B cell (primary cell): ENCODE measurements at places on chromosomes 5 and 9. TPM values are rescaled to one million over a fixed set of nuclear protein-coding genes. Genes with fewer than 3 reads are reported as not detected.

- no peak for DNase-seq
- peaks cover 44% of the 10 kb centered on the region for H3K4me1 ChIP-seq
- peak overlapping the region; percentile 3 for H3K27ac ChIP-seq
- H3K36me3 ChIP-seq = peaks cover 25% of the 10 kb centered on the region
- H3K27me3 ChIP-seq = no peaks in the 10 kb centered on the region
- no peak overlapping the region for H3K4me3 ChIP-seq
Observed at GRCh38 chr9:133113163-133113948, 7.7 kb downstream of the RALGDS start.

- H3K27ac ChIP-seq = no peak overlapping the region
- no peak for DNase-seq
- H3K4me3 ChIP-seq = no peak overlapping the region
Observed at GRCh38 chr9:106503759-106504158, 359.2 kb upstream of the ZNF462 start.

DNA sequence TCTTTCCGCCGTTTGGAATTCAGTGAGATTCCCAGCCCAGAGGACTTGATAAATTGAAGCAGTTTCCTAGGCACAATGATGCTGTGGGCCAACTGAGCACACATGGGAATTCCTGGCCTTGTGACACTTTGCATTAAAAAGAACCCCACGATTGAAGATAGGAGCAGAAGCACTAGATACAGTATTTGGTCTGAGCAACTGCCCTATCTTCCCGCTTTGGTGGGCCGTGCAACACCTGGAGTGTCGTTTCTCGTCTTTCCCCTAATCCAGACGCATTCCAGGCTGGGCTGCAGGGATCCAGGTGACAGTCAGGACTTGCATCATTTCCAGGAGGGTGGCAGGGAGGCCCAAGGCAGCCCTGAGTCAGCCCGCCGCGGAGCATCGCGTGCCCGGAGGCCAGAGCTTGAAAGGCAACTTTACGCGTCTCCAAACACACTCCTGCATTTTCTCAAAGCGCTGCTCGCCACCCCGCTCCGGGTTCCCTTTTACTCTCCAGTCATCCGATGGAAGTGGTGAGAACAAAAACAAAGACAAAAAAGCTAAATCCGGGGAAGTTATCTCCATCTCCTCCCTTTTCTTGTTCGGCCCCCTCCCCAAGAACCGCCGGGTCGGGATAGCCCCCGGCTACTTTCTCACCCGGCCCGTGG is 753 bp upstream of the STC2 start:
- no peak for DNase-seq
- H3K36me3 ChIP-seq = no peaks in the 10 kb centered on the region
- H3K4me3 ChIP-seq = no peak overlapping the region
- no peak overlapping the region for H3K27ac ChIP-seq
- peaks cover 16% of the 10 kb centered on the region for H3K4me1 ChIP-seq

DNA sequence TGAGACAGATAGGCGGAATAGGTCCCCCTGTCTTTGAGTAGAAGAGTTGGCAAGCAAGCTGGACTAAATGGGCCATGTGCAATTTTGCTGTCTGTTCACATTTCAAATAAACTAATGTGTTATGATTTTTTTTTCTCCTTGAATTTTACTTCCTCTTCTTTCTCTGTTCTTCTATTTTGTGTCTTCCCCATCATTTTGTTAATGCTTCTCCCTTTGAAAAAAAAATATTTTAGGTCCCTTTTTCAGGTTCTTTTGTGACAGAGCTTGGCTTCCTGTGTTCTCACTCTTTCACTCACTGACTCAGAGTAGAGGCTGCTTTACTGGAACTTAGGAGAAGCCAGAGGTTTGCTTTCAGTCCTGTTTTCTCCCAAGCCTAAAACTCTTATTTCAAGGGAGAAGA is 48.1 kb downstream of the PTCD2 start:
- no peaks in the 10 kb centered on the region for H3K36me3 ChIP-seq
- H3K4me3 ChIP-seq = no peak overlapping the region
- no peak for DNase-seq
- H3K4me1 ChIP-seq = no peaks in the 10 kb centered on the region

GRCh38 chr9:21696411-21696871 is 106.0 kb upstream of the MTAP start:
- H3K27me3 ChIP-seq = no peaks in the 10 kb centered on the region
- no peak overlapping the region for H3K27ac ChIP-seq
- no peak for DNase-seq
- no peaks in the 10 kb centered on the region for H3K4me1 ChIP-seq

- no peaks in the 10 kb centered on the region for H3K36me3 ChIP-seq
- no peak overlapping the region for H3K4me3 ChIP-seq
- H3K4me1 ChIP-seq = peaks cover 10% of the 10 kb centered on the region
- no peak overlapping the region for H3K27ac ChIP-seq
- no peaks in the 10 kb centered on the region for H3K27me3 ChIP-seq
- peak; percentile 62 for DNase-seq
Observed at GRCh38 chr9:133238851-133239532, 29.9 kb upstream of the OBP2B start.

DNA sequence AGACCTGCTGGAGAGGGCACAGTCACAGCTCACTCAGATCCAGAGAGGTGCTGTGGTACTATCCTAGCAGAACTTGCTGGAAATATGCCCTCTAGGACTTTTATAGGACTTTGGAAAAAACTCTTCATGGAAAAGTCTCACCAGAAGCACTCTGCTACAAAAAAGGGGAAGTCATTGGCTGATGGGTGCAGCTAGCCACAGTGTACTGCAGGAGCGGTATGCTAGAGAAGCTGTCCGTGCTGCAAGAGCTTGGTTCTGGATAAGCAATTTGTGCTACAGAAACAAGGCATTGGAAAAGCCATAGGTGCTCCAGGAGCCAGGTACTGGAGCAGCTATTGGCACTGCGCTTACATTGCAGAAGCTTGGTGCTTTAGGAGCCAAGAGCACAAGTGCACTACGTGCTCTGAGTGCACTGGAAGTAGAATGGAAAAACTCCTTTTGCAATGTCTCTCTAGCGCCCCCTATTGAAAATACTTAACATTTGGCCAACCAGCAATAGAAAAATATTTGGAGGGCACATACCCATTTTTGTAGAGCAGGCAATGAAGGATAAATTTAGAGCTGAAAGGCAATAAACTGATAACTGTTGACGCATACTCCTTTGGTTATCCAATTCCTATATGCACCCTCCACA is 83.4 kb downstream of the MEGF10 start:
- no peak overlapping the region for H3K4me3 ChIP-seq
- DNase-seq = no peak
- H3K27me3 ChIP-seq = no peaks in the 10 kb centered on the region
- H3K27ac ChIP-seq = no peak overlapping the region

DNA sequence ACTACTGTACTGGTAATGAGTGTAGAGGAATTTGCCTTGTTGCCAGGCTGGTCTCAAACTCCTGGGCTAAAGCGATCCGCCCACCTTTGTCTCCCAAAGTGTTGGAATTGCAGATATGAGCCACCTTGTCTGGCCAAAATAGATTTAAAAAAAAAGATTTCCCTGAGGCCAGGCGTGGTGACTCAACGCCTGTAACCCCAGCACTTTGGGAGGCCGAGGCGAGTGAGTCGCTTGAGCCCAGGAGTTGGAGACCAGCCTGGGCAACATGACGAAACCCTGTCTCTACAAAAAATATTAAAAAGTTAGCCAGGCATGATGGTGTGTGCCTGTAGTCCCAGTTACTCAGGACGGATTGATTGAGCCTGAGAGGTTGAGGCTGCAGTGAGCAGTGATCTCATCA is 62.5 kb downstream of the IPO11 start:
- DNase-seq = no peak
- H3K4me3 ChIP-seq = no peak overlapping the region
- no peaks in the 10 kb centered on the region for H3K27me3 ChIP-seq
- no peak overlapping the region for H3K27ac ChIP-seq

- H3K27me3 ChIP-seq = no peaks in the 10 kb centered on the region
- peaks cover 9% of the 10 kb centered on the region for H3K4me1 ChIP-seq
- H3K27ac ChIP-seq = no peak overlapping the region
- H3K4me3 ChIP-seq = no peak overlapping the region
- DNase-seq = no peak
- H3K36me3 ChIP-seq = peaks cover 4% of the 10 kb centered on the region
Observed at GRCh38 chr9:27538647-27539046, 9.0 kb upstream of the MOB3B start.

- no peaks in the 10 kb centered on the region for H3K4me1 ChIP-seq
- no peak overlapping the region for H3K27ac ChIP-seq
- H3K36me3 ChIP-seq = no peaks in the 10 kb centered on the region
- H3K27me3 ChIP-seq = no peaks in the 10 kb centered on the region
Observed at GRCh38 chr9:88753691-88754367, 218.9 kb downstream of the NXNL2 start.

DNA sequence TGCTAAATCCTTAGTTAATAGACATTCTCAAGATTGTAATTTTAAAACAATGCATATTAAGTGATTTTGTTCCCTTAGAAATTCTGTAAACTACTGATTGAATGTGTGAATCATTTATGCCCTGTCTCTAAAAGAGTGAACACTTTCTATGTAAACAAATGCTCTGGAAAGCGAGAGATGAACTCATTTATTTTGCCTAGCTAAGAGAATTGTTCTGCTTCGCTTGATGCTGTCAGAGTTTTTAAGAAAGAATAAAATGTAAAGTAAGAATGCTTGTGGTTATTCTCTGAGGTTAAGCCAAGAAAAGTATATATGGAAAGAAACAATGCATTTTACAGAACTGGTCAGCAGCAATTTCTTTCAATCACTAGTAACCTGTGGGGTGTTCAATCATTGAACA is 347.4 kb upstream of the NUDT12 start:
- DNase-seq = no peak
- no peaks in the 10 kb centered on the region for H3K4me1 ChIP-seq
- H3K36me3 ChIP-seq = no peaks in the 10 kb centered on the region
- H3K27me3 ChIP-seq = no peaks in the 10 kb centered on the region

- H3K27ac ChIP-seq = no peak overlapping the region
- H3K36me3 ChIP-seq = no peaks in the 10 kb centered on the region
- H3K27me3 ChIP-seq = no peaks in the 10 kb centered on the region
Observed at GRCh38 chr5:8329773-8330172, 460.8 kb downstream of the MTRR start.

DNA sequence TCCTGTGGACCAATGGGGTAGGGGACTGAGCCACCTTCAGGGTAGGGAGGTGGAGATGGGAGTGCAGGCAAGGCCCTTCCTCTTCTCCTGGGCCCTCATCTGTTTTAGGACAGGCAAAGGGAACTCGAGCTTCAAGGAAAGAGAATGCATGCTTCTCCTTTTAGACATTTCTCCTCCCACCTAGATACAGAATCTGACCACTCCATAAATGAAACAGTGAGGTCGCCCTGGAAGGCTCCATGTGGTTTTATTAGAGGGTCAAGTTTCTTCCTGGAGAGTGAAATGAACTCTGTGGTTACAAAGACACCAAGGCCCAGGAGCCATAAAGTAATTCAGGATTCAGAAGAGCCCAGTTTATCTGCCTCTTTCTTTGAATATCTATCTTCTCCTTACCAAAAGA is 14.9 kb downstream of the LHFPL2 start:
- no peak overlapping the region for H3K4me3 ChIP-seq
- no peaks in the 10 kb centered on the region for H3K27me3 ChIP-seq
- no peak overlapping the region for H3K27ac ChIP-seq
- H3K4me1 ChIP-seq = peaks cover 23% of the 10 kb centered on the region
- H3K36me3 ChIP-seq = peaks cover 10% of the 10 kb centered on the region

DNA sequence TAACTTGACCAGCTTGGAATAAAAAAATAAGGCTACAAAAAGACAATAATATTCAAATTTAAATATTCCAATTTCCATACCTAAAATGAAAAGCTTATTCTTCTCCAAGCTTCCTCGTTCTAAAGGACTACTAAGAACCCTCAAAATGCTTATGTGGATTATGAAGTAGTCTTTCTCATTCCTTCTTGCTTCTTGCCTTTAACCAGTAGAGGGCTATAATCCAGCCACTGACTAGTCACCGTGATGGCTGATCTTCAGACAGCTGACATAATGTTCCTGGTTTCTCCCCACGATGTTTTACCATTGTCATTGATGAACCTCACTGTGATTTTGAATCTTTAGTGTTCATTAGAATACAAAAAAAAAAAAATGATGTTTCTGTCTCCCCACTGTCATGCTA is 515.3 kb downstream of the TLE1 start:
- H3K27me3 ChIP-seq = no peaks in the 10 kb centered on the region
- H3K27ac ChIP-seq = no peak overlapping the region
- H3K36me3 ChIP-seq = no peaks in the 10 kb centered on the region
- no peaks in the 10 kb centered on the region for H3K4me1 ChIP-seq
- no peak for DNase-seq
- H3K4me3 ChIP-seq = no peak overlapping the region

- DNase-seq = peak; percentile 24
- peaks cover 53% of the 10 kb centered on the region for H3K4me1 ChIP-seq
- H3K4me3 ChIP-seq = no peak overlapping the region
- no peaks in the 10 kb centered on the region for H3K36me3 ChIP-seq
- H3K27ac ChIP-seq = no peak overlapping the region
Observed at GRCh38 chr5:88663793-88664216, 219.2 kb downstream of the MEF2C start.

- no peak for DNase-seq
- H3K36me3 ChIP-seq = no peaks in the 10 kb centered on the region
- H3K4me3 ChIP-seq = no peak overlapping the region
- H3K27ac ChIP-seq = no peak overlapping the region
- no peaks in the 10 kb centered on the region for H3K27me3 ChIP-seq
- H3K4me1 ChIP-seq = no peaks in the 10 kb centered on the region
Observed at GRCh38 chr9:18357321-18357720, 116.6 kb upstream of the ADAMTSL1 start.

DNA sequence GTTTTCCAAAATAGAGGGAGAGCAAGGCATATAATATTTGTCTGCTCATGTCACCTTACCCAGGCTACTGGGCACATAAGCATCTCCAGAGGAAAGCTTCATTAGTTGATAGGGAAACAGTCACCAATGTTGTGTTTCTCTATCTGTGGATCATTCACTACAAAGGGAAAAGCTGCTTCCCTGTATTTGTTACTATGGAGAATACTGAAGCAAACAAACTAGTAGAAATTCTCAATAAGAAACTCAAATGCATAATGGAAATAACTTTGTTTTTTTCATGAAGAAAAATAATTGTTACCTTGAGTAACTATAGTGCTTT is 138.2 kb downstream of the PCSK1 start:
- H3K4me1 ChIP-seq = no peaks in the 10 kb centered on the region
- H3K4me3 ChIP-seq = no peak overlapping the region
- DNase-seq = no peak
- no peak overlapping the region for H3K27ac ChIP-seq
- no peaks in the 10 kb centered on the region for H3K27me3 ChIP-seq
- H3K36me3 ChIP-seq = no peaks in the 10 kb centered on the region

- peaks cover 24% of the 10 kb centered on the region for H3K4me1 ChIP-seq
- no peak overlapping the region for H3K27ac ChIP-seq
- no peak for DNase-seq
- no peak overlapping the region for H3K4me3 ChIP-seq
- H3K27me3 ChIP-seq = no peaks in the 10 kb centered on the region
Observed at GRCh38 chr9:37229455-37229854, 109.1 kb downstream of the ZCCHC7 start.

CEL gene
- 0.57 and 0.61 TPM in 2 replicates for total RNA-seq

RANBP17 gene
- not detected in 2 replicates for total RNA-seq

GCNT4 gene
- total RNA-seq = not detected in 2 replicates

NME5 gene
- not detected in 2 replicates for total RNA-seq

FLT4 gene
- total RNA-seq = not detected in 2 replicates

EIF4EBP3 gene
- total RNA-seq = 8.8 and 15.0 TPM in 2 replicates

GPR150 gene
- total RNA-seq = 0.27 and 0.34 TPM in 2 replicates

OR13C8 gene
- not detected in 2 replicates for total RNA-seq

TAS2R1 gene
- total RNA-seq = not detected in 2 replicates

NR6A1 gene
- 0.66 and 0.67 TPM in 2 replicates for total RNA-seq

SPATA31E1 gene
- not detected in 2 replicates for total RNA-seq

TLE1 gene
- 27.6 and 33.5 TPM in 2 replicates for total RNA-seq

NSG2 gene
- not detected in 2 replicates for total RNA-seq

PCDHAC1 gene
- not detected in 2 replicates for total RNA-seq
